ENCODE measurements at places on chromosomes 2 and 18.

DNA sequence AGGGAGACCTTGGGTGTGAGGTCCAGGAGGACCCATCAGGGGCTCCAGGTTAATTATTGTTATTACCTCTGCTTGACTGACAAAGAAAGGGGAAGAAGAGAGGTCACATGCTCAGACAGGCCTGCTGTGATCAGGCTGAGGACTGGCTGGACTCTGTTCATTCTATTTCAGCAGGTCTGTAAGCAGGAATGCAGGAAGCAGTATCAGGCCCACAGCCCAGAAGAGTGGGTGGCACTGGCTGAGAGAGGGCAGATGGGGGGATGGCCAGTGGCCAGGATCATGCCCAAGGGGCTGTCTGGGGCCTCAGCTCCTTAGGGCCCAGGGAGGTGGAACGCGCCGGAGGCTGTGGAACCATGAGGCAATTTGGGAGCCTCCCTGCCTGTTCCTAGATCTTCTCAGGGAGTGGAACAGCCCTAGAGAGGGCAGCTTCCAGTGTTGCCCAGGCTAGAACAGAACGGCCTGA is 43.7 kb upstream of the ZBTB7C start:
- DNase-seq: no peak

DNA sequence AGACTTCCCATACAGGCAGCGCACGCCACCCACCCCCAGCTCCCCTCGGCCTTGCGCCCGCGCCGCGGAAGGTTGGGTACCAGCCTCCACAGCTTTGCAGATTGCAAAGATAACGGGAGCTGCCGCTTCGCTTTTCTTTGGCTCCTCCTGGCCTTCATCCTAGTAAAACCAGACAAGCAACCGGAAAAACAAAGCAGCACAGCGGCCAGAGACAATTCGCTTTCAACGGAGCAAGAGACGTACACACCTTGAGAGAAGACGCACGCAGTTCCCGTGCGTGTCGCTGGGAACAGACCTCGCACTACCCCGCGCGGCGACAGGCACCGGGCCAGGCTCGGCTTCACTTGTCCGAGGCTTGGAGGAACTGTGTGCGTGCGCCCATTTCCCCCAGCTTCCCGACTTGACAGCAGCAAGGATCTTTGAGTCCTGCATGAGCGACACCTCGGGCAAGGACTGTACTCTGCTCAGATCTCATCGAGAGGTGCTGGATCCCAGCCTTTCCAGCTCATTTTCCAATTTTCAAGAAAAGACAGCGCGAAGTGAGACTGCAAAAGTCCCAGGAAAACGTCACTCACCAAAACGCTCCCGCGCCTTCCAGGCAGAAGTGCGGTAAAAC is 964 bp downstream of the ZBTB7C start:
- DNase-seq: no peak

DNA sequence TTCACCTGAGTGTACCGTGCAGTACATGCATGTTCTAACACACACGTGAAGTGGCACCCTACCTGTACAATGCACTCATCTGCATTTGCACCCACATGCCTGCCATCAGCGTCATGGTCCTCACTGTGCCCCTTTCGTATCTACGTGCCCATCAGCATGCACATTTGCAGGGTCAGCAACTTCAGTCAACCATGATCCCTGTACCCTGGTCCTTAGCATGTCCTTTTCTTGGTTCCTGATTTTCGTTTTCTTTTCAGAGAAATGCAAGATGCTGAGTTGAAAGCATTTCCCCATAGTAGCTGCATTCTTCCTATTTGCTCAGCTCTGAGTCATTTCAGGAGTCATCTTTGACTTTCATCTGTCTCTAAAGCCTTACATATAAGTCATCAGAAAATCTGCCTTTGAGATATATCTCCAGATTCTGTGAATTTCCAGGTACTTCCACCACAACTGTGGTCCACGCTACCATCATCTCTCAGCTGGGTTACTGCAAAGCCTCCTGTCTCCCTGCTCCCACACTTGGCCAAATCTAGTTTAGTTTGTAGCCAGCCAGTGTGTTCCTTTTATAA is 14.7 kb upstream of the PUM2 start:
- DNase-seq: peak; percentile 71

GRCh38 chr18:77528872-77529271 is 279.2 kb downstream of the GALR1 start:
- no peak for DNase-seq

DNA sequence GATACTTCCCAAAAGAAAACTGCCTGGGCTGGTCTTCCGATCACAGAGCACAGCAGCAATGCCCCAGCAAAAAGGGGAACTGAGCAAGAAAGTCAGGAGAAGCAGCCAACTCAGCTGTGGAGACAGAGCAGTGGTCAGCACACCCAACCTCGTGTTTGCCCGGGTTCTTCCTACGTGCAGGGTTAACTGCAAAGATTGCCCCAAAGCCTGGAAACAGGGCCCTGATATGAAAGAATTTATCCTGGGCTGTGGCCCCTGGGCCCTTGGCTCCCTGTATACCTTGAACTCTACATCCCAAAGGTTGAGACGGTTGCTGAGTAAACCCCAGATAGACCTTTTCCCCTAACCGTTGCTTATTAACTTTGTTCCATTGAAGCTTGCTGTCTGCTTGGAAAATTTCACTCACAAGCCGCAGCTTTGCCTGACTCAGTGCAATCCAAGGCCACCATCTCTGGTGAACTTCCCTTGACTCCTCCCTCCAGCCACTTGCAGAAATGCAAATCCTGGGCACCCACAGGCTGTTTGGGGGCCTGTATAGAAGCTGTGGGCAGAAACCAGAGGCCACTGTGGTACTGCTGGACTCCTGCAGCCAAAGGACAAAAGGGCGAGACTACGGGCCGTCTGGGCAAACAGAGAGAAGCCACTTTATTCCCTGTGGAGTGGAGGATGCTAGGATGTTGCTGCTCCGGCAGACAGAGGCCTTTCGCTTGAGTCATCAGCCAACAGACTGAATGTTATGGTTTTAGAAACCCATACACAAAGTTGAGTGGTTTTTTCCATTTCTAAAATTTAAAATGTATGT is 18.2 kb downstream of the NRP2 start:
- DNase-seq: peak; percentile 88

Measured in LHCN-M2 (cell line).